Activated CD4-positive, alpha-beta T cell treated with anti-CD3 and anti-CD28 coated beads, Interleukin-2, amount 50 U/mL, for 24 hours (primary cell): ENCODE measurements at places on chromosomes 11 and 22.
A peak's percentile ranks its signal among the peaks of the same experiment; 100 is the strongest.

GRCh38 chr11:72621008-72621610 lies 53.1 kb downstream of the PDE2A start:
- no peak for DNase-seq

DNA sequence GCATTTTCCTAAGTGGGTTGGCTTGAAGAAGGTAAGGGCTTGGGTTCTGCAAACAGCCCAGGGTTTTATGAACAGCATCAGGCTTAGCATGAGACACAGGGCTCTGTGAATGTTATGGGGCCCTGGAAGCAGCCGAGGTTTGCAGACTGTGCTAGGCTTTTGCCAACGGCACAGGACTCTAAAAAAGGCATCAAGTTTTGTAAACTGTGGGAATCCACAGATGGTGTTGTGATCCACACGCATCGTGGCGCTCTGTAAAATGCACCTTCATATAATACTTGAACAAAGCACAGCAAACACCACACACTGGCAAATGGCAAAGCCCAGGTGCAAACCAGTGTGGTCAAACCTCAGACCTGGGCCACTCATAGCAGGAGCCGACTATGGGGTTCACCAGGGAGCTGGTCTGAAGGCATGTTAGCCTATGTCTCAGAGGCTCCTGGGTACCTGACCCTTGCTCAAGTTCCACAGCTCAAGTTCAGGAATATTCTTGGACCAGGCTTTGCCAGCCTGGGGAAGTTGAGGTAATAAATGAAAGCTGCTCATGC lies 2.4 kb upstream of the SLCO2B1 start:
- DNase-seq: no peak

- DNase-seq: no peak
Measured at GRCh38 chr11:60786811-60787567, 1.9 kb downstream of the MS4A10 start.

DNA sequence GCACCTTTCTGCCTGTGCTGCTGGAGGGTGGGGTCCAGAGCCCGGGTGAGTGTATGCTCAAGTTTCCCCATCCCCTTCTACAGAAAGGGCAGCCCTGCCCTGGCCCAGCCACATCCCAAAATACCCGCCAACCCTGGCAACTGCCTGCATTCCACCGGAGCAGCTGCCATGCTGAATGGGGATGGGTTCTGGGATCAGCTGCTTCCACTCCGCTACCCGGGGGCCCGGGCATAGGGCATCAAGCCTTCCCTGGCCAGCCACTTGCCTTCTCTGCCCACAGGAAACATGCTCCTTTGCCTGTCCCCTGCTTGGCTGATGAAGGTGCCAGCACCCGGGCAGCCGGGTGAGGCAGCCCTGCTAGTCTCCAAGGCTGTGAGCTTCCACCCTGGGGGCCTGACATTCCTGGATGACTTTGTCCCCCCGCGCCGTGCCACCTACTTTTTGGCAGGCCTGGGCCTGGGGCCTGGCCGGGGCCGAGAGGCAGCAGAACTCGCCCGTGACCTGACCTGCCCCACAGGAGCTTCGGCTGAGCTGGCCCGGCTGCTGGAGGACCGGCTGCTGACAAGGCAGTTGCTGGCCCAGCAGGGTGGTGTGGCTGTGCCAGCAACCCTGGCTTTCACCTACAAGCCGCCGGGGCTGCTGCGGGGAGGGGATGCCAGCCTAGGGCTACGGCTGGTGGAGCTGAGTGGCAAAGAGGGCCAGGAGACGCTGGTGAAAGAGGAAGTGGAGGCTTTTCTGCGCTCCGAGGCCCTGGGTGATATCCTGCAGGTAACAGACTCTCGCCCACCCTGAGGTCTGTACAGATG lies 3.2 kb downstream of the CARNS1 start:
- no peak for DNase-seq

- DNase-seq: no peak
Measured at GRCh38 chr11:117417342-117417741, 89.7 kb downstream of the CEP164 start.

DNA sequence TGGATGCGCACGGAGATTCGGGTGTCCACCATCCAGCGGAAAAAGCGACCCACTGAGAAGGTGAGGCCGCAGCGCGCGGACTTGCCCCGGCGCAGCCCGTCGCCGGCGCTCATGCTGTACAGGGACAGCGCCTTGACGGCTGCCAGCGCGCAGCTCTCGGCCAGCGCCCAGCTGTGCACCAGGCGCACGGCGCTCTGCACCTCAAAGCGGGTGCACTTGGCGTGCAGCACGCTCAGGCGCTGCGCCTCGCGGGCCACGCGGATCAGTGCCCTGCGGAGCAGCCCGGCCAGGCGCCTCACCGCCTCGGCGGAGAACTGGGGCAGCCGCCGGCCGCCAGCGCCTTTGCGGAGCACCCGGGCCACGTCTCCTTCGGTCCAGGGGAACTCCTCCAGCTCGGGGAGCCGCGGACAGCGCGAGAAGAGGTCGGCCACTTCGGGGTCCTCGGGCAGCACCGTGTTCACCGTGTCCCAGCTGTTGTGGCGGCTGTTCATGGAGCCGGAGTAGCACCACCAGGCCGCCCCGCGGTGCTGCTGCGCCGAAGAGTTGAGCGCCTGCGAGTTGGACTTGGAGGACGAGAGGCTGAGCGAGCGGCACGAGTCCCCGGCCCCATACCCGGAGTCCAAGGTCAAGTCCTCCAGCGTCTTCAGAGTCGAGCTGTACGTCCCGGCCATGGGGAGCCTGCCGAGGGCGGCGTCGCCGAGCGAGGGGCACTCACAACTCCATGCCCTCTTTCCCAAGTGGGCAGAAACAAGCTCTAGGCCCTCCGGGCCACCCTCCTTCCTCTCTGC lies 703 bp downstream of the ABTB2 start:
- DNase-seq: peak; percentile 19

DNA sequence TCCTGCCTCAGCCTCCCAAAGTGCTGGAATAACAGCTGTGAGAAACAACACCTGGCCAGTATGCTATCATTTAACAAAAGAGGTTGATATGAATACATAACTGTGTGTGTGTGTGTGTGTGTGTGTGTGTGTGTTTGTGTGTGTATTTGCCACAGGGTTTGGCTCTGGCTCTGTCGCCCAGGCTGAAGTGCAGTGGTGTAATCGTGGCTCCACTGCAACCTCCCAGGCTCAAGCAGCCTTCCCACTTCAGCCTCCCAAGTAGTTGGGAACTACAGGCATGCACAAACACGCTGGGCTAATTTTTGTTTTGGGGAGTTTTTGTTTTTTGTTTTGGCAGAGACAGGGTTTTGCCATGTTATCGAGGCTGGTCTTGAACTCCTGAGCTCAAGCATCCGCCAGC lies 4.7 kb downstream of the SPA17 start:
- no peak for DNase-seq

DNA sequence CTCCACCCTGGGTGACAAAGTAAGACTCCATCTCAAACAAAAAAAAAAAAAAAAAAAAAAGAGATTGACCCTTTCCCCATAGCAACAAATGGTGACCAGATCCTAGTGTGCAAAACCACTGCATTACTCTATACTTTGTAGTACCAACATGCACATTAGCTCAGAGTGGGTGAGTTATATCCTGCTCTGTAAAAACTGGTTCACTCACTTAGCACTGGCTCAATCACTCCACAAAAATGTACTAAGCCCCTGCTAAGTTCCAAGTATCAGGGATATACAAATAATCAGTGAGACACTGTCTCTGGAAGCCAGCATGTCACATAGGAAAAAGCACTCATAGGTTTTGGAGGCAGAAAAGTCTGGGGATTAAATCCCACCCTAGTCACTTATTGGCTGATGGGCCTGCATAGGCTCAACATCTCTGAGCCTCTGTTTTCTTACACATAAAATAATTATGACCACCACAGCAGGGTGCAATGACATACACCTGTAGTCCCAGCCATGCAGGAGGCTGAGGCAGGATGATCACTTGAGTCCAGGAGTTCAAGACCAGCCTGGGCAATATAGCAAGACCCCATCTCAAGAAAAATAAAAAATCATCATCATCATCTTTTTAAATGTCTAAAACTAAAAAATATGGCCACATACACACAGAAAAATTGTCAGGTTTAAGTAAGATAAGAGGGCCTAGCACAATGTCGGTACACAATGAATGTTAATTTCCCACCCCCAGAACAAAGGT lies 11.9 kb downstream of the FAM168A start:
- no peak for DNase-seq

DNA sequence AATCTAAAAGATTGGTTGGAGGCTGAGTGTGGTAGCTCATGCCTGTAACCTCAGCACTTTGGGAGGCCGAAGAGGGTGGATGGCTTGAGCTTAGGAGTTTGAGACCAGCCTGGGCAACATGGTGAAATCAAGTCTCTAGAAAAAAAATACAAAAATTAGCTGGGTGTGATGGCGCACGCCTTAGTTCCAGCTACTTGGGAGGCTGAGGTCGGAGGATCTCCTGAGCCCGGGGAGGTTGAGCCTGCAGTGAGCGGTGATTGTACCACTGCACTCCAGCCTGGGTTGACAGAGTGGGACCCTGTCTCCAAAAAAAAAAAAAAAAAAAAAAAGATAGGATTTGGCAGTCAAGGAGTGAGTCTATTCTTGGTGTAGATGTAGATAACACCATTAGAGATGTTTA lies 10.6 kb downstream of the FOLR1 start:
- no peak for DNase-seq

DNA sequence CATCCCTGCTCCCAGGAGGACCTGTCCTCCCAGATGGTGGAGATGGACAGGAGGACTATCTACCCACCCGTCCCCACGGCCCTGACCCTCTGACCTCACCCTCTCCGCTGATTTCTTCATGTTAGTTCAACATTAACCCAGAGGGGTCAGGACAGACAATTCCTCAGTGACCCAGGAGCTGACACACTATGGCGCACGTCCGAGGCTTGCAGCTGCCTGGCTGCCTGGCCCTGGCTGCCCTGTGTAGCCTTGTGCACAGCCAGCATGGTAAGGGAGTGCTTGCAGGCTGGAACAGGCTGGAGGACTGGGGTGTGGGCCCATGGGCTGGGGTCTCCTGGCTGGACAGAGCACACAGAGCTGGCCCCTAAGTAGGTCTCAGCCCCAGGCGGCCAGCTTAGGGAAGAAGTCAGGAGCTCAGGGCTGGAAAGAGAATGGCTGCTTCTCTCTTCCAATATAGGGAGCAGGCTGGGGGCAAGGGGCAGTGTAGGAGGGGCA lies at the start of gene F2:
Gene F2 (plus strand): TSS at position 166 of the 495 bp plus-strand sequence. CDS start 23 bp downstream, at position 189.
- DNase-seq: no peak

GRCh38 chr11:10731064-10731680 lies 19.9 kb upstream of the CTR9 start:
- DNase-seq: no peak

DNA sequence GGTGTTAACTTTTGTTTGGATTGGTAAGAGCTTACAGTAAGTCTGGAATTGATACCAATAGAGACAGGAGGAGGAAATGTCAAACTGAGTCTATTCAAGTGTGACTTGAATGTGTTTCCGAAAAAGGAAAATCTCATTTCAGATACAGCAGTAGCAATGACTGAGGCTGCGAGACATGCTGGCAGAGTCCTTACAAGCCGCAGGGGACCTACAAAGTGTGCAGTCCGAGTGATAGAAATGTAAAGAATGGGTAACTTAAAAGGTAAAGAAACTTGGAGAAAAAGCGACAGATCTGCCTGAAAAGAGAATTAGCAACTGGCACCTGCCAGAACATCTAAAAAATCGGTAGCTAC lies 444 bp downstream of the CWF19L2 start:
- DNase-seq: no peak

GRCh38 chr22:41746567-41747400 lies 47.5 kb downstream of the MEI1 start:
- DNase-seq: peak; percentile 11

- DNase-seq: no peak
Measured at GRCh38 chr11:92897487-92897886, 72.0 kb upstream of the MTNR1B start.

DNA sequence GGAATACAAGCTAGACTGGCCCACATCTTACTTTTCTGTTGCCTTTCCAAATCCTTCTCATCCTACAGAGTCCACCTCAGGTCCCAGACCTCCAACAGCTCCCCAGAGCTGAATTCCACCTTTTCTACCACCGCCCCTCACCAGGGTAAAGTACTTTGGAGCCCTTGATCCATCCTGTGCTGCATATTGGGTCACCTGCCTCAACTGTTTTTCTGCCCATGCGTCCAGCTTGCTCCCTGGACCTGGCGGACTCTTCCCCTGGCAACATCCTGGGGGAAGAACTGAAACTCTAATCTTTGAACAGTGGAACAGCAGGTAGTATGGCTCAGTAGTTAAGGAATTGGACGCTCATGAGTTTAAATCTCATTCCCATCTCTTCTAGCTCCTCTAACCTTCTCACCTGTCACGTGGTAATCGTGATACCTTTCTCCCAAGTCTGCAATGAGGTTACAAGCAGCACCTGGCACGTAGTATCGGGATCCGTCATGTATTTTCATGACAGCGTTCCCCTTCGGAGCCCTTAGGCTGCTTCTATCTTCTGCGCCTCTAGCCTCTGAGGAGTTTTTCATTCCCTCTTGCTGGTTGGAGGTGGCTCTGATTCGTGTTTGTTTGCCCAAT lies 98.1 kb downstream of the CEP164 start:
- DNase-seq: no peak

- DNase-seq: no peak
Measured at GRCh38 chr11:47611348-47611794, 17.2 kb upstream of the C1QTNF4 start.

GRCh38 chr11:35178873-35179272 lies 39.9 kb downstream of the CD44 start:
- peak; percentile 33 for DNase-seq

DNA sequence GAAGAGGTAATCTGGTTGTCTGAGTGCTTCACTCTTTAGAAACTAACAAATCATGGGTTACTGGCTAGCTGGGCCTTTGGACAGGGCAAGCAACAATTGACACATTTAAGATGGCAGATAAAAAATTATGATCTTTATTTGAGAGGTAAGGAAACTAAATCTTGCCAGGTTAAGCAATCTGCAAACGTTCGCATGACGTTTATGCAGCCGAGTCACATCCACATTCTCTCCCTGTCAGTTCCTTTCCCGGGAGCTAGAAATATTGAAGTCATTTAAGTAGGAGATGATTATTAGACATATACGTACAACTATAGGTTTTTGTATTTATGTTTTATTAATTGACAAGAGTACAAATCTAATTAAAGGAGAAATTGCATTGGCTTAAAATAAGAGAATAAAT lies 57.4 kb upstream of the RCN1 start:
- DNase-seq: no peak

DNA sequence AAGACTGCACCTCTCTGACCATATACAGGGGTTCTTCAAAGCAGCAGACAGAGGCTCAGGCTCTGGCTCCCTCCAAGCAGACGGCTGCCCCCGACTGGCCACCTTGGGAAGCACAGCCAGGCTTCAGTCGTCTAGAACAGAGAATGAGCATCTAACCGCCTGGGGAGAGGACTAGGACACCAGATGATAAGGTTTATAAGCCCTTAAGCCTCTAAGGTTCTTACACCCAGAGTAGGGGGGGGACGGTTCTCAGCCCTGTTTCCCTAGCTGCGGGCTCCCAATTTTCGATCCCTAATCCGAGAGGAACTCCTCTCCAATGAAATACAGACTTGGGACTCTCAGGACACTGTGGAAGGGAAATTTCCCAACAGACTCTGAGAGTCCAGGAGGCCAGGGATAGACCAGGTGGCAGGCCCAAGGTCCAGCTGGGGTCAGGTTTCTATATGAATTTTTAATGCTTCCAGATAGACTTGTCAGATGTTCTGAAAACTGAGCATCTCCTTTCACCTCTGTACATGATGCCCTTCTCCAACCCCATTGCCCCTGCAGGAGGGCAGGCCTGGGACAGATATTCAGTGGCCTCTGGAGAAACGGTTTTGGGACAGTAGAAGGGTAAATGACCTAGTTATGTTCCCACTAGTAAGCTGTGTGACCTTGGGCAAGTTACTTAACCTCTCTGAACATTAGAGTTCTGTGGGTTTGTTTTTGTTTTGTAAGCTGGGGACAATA lies 20.2 kb downstream of the RTN4RL2 start:
- peak; percentile 57 for DNase-seq

GRCh38 chr11:79536155-79536917 lies 95.5 kb upstream of the TENM4 start:
- no peak for DNase-seq

- no peak for DNase-seq
Measured at GRCh38 chr11:42661942-42662341, 649.9 kb upstream of the API5 start.
